NCI-H1092 treated with DMSO at 0.1 percent for 48 hours (cell line): ENCODE measurements at places on chromosomes 6 and 20.
A peak's percentile ranks its signal among the peaks of the same experiment; 100 is the strongest.

GRCh38 chr6:13504611-13505344, 17.4 kb upstream of the GFOD1 start:
- no peak for DNase-seq

- DNase-seq = no peak
Observed at GRCh38 chr6:33551538-33551937, 28.5 kb downstream of the BAK1 start.

GRCh38 chr6:46925563-46926253, 4.0 kb upstream of the ADGRF5 start:
- DNase-seq = no peak

GRCh38 chr6:136840276-136841001, 18.0 kb downstream of the PEX7 start:
- no peak for DNase-seq

DNA sequence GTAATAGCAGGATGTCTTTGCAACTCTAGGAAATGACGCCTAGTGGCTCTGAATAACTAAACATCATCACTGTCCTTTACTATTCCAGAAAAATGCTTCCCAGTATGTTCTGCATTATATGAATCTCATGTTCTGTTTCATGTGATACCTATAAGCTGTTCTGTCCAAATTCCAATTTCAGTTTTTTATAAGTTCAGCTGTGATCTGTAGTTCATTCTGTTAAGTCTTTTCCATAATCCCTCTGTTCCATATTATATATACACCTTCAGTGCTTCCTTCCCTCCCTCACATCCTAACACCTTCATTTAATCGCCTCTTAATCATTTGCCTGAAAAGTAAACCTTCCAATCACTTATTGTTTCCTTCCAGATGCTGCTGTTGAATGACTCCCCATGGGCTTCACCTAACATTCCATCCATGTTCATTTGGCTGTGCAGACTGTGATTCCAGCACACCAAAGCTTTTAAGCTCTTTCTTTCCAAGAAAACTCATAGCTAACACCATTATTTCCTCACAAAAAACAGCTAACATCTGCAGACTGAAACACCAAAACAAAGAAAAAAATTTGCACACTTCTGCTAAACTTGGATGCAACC, 18.6 kb downstream of the HMGCLL1 start:
- no peak for DNase-seq

- no peak for DNase-seq
Observed at GRCh38 chr6:95949985-95950384, 65.8 kb upstream of the FUT9 start.

DNA sequence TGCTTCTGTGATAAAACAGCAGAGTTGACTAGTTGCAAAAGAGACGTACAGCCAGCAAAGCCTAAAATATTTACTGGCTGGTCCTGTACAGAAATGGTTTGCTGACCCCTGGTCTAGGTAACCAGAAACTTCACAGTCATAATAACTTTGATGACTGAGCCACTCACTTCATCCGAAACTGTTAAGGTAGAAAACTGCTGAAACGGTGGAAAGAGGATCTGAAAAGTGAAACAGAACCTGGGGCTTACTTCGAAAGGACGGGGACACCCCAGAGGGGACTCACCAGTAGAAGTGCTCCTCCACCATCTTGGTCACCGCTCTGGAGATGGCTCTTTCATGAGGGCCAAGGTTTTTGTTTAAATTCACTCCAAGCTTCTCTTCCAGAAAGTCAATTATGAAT, 16.4 kb downstream of the FAXC start:
- DNase-seq = no peak

GRCh38 chr20:42938441-42939205, 251.1 kb downstream of the PTPRT start:
- no peak for DNase-seq

- no peak for DNase-seq
Observed at GRCh38 chr6:43963877-43964658, 163.2 kb downstream of the MRPL14 start.

- no peak for DNase-seq
Observed at GRCh38 chr6:47008397-47008763, 33.8 kb downstream of the ADGRF1 start.

GRCh38 chr20:48786951-48787705, 40.7 kb downstream of the PREX1 start:
- DNase-seq = no peak

DNA sequence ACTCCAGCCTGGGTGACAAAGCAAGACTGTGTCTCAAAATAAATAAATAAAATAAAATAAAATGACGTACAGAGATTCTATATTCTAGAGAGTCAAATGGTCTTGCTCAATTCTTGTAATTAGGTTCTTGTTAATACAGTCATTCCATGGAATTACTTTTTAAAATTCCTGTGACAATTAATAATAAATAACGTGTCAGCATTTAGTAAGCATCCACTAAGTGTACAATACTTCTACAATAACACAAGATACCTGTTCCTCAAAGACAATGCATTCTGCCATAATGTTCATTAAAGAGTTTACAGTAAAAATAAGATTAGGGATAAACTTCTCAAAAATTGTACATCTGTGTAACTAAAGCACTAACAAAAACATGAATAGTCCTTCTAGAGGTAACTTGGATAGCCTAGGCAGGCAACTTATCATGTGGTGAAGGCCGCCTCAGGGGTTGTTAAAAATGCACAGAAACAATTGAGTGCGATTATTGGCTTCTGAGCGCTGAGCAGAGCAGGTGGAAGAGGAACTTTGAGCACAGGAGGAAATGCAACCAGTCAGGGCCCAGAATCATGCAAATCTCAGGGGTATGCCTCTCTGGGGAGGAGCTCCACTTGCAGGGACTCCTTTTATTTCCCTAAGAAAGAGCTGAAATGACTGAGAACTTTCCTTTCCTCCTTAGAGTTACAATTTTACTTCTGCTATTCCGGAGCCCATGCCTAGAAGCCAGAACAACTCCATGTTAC, 37.1 kb downstream of the QRSL1 start:
- DNase-seq = no peak

DNA sequence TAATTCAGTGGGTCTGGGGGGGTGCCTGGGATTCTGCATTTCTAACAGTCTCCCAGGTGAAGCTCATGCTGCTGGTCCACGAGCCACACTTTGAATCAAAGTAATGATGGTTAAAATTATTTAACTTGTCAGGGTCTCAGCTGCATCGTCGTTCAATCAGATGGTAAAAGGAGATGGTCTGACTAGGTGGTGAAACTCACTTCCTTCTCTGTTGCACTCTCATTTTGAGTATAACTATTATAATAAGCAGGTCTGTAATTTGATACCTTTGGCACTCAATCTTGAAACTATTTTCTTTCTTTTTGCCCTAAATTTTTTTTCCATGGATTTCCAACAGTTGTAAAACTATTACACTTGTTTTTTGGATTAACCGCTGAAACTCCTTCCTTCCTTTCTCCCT, 292.5 kb downstream of the FARS2 start:
- DNase-seq = no peak

GRCh38 chr6:166488076-166488685, 98.3 kb downstream of the RAMACL start:
- DNase-seq = no peak

DNA sequence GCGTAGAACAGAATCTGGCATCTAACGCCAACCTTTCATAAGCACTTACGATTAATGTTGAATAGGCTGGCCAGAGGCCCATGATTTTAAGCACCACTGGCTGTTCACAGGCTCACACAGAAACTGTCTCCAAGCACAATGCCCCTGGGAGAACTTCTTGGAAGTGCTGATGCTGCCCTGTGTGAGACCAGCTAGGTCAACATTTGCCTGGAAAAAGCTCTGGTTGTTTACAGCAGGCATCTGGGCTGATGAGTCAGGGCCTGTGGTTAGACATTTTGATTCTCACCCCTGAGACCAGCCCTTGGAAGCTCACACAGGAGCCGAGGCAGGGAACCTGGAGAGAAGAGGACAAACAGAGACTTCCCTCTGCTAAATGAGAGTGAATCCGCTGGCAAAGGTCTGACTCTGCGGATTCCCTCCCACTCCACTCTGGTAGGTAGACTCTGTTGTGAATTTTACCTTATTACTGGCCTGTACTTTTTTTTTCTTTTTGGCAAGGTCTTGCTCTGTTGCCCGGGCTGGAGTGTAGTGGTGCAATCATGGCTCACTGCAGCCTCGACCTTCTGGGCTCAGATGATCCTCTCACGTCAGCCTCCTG, 6.8 kb upstream of the SULF2 start:
- DNase-seq = peak; percentile 53
